ENCODE measurements at places on chromosomes 13 and 19. TPM values are rescaled to one million over a fixed set of nuclear protein-coding genes. Genes with fewer than 3 reads are reported as not detected.

GRCh38 chr13:35470671-35471661 is 5.5 kb downstream of the MAB21L1 start:
- H3K27me3 ChIP-seq: no peaks in the 10 kb centered on the region
- peak; percentile 84 for DNase-seq
- peak overlapping the region; percentile 70 for H3K4me3 ChIP-seq
- H3K27ac ChIP-seq: peak overlapping the region; percentile 80

DNA sequence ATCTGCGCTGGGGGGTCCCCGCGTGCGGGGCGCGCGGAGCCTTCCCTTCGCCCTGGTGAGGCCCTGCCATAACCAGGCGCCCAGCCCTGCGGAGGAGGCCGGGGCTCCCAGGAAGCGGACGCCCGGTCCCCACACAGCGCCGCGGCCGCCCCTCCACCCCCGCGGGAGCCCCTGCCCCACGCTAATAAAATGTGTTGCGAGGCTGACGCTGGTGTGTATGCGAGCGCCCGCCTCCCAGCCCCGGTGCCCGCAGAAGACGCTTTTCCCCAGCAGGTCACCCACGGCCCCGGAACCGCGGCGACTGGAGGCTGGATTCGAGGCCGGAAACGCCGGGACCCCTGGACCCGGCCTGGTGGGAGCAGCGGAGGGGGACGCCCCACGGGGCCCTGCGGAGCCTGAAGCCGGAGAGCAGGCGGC is 12.1 kb upstream of the CDC34 start:
- no peaks in the 10 kb centered on the region for H3K27me3 ChIP-seq
- H3K36me3 ChIP-seq: peaks cover 7% of the 10 kb centered on the region
- H3K4me3 ChIP-seq: no peak overlapping the region

GRCh38 chr19:33235996-33236350 is 10.3 kb upstream of the SLC7A10 start:
- peaks cover 8% of the 10 kb centered on the region for H3K27me3 ChIP-seq
- H3K4me3 ChIP-seq: no peak overlapping the region
- H3K27ac ChIP-seq: no peak overlapping the region

GRCh38 chr13:42239644-42240043 is 32.3 kb upstream of the AKAP11 start:
- no peak overlapping the region for H3K27ac ChIP-seq
- no peaks in the 10 kb centered on the region for H3K36me3 ChIP-seq
- no peaks in the 10 kb centered on the region for H3K4me1 ChIP-seq

GRCh38 chr19:31531326-31531725 is 182.1 kb upstream of the TSHZ3 start:
- H3K36me3 ChIP-seq: no peaks in the 10 kb centered on the region
- H3K4me3 ChIP-seq: no peak overlapping the region
- no peak for DNase-seq
- no peaks in the 10 kb centered on the region for H3K27me3 ChIP-seq
- no peak overlapping the region for H3K27ac ChIP-seq

GRCh38 chr13:19567820-19568534 is 6.6 kb upstream of the TPTE2 start:
- H3K4me1 ChIP-seq: no peaks in the 10 kb centered on the region
- H3K4me3 ChIP-seq: no peak overlapping the region
- DNase-seq: no peak
- peaks cover 8% of the 10 kb centered on the region for H3K27me3 ChIP-seq

GRCh38 chr19:12880551-12881171 is 588 bp downstream of the DNASE2 start:
- peak overlapping the region; percentile 86 for H3K27ac ChIP-seq
- no peaks in the 10 kb centered on the region for H3K27me3 ChIP-seq
- DNase-seq: no peak
- peaks cover 15% of the 10 kb centered on the region for H3K4me1 ChIP-seq
- peak overlapping the region; percentile 79 for H3K4me3 ChIP-seq

DNA sequence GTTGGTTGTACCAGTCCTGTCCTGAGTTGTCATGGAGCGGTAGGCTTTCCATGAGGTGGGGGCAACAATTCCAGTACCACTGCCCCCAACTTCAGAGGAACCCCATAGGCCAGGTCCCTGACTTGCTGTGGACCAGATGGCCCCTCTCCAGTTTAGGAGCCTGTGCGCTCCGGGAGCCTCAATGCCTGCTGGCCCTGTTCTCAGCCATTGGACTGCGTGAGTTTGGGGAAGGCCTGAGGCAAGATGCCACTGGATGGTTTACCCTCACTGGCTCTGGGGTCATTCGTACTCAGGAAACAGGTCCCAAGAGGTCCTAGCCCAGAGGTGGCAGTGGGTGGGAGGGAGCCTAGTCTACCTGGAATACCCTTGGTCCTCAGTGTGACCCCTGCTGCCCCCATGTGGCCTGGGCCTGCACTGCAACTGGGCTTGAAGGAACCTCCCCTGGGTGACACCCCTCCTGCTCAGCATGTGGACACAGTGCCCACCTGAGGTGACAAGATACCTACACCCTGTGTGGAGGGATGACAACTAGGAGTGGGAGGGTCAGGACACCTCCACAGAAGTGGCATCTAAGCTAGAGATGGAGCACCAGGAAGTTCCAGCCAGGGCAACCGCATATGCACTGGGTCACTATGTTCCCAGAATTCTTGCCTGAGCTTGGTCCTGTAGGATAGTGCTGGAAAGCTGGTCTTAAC is 6.0 kb upstream of the PRR19 start:
- H3K27me3 ChIP-seq: no peaks in the 10 kb centered on the region
- peaks cover 46% of the 10 kb centered on the region for H3K36me3 ChIP-seq
- no peaks in the 10 kb centered on the region for H3K4me1 ChIP-seq
- no peak overlapping the region for H3K27ac ChIP-seq
- peak; percentile 91 for DNase-seq
- no peak overlapping the region for H3K4me3 ChIP-seq

- peak within 1 kb of the TSS; percentile 82 for H3K4me3 ChIP-seq
- DNase-seq: no peak
- H3K27me3 ChIP-seq: no peaks in the 10 kb centered on the region
- H3K36me3 ChIP-seq: no peaks in the 10 kb centered on the region
- H3K4me1 ChIP-seq: peaks cover 22% of the 10 kb centered on the region
- peak within 1 kb of the TSS; percentile 97 for H3K27ac ChIP-seq
Observed at GRCh38 chr19:46601318-46602224, at the start of gene CALM3. Gene CALM3, plus strand, starts transcription at chr19:46601330. Its CDS starts 105 bp downstream, at chr19:46601435.

- DNase-seq: no peak
- no peaks in the 10 kb centered on the region for H3K27me3 ChIP-seq
- no peak overlapping the region for H3K27ac ChIP-seq
- H3K4me3 ChIP-seq: no peak overlapping the region
- peaks cover 10% of the 10 kb centered on the region for H3K4me1 ChIP-seq
Observed at GRCh38 chr13:39512687-39513086, 90.3 kb downstream of the LHFPL6 start.

- no peak overlapping the region for H3K4me3 ChIP-seq
- peaks cover under 1% of the 10 kb centered on the region for H3K4me1 ChIP-seq
- H3K36me3 ChIP-seq: no peaks in the 10 kb centered on the region
- H3K27ac ChIP-seq: no peak overlapping the region
- no peaks in the 10 kb centered on the region for H3K27me3 ChIP-seq
Observed at GRCh38 chr19:33552191-33552927, 30.8 kb upstream of the PEPD start.

DNA sequence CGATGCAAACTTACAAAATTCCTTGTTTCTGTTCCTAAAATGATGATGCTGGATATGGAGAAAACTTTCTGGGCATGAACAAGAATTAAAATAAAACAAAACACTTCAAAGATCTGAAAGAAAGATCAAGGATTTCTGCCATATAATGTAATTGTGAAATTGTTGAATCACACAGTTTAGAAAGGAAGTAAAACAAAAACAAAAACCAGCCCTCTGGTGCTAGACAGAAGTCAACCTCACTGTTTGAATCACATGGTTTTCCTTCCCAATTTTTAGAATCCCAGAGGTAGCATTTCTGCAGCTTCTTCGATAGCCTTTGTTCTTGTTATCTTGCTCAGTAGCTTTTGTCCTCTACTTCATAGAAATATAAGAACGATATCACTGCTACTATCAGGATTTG is 118.2 kb upstream of the ARGLU1 start:
- no peak overlapping the region for H3K4me3 ChIP-seq
- H3K4me1 ChIP-seq: no peaks in the 10 kb centered on the region
- H3K36me3 ChIP-seq: no peaks in the 10 kb centered on the region
- H3K27me3 ChIP-seq: no peaks in the 10 kb centered on the region

- no peaks in the 10 kb centered on the region for H3K36me3 ChIP-seq
- no peak for DNase-seq
- H3K4me1 ChIP-seq: peaks cover 6% of the 10 kb centered on the region
Observed at GRCh38 chr13:113002206-113002912, 33.3 kb downstream of the MCF2L start.

GRCh38 chr13:104953588-104953987 is 1581.9 kb downstream of the EFNB2 start:
- no peaks in the 10 kb centered on the region for H3K4me1 ChIP-seq
- no peak for DNase-seq
- no peaks in the 10 kb centered on the region for H3K27me3 ChIP-seq
- no peak overlapping the region for H3K27ac ChIP-seq
- H3K36me3 ChIP-seq: no peaks in the 10 kb centered on the region

The APOC1 gene
- 14.4 TPM for polyA plus RNA-seq

The DPF1 gene
- polyA plus RNA-seq: 0.07 TPM

The ZNF493 gene
- polyA plus RNA-seq: 3.8 TPM

The CEACAM8 gene
- polyA plus RNA-seq: not detected

The MYO9B gene
- 18.9 TPM for polyA plus RNA-seq

The ZNF540 gene
- polyA plus RNA-seq: 3.6 TPM

The LILRB4 gene
- polyA plus RNA-seq: 0.27 TPM

The CILP2 gene
- not detected for polyA plus RNA-seq

All from psoas muscle (tissue), 8 donors.